H54 (cell line): ENCODE measurements at places on chromosomes 11 and 22.

DNA sequence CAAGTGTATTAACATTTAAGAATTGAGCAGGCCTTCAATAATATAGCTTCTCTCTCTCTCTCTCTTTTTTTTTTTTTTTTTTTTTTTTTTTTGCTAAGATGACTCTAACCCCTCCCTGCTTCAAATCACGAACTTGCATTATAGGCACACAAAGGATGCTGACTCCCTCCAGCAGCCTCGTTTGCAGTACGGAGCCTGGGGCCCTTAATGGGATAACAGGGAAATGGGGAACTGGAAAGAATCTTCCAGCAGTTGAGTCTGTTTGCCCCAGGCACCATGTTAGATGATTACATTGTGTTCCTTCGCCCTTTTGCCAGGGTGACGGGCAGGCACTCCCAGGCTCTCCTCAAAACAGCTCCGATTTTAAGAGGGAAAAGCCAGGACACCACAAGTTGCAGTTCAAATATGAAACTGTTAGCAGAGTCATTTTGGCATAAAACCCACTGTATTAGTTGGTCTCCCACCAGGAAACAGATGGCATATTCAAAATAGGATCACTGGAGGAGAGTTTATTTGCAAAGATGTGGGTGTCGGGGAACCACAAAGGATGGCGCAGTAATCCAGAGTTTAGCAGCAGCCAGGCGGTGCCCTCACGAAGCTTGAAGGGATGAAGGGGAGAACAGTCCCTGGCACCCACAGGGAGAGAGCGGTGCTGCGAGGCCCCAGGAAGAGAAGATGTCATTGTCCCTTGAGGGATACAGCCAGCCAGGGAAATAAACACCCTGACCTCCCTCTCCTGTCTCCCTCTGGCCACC, 26.5 kb upstream of the TREH start:
- no peak for DNase-seq

GRCh38 chr11:43119275-43119970, 192.4 kb upstream of the API5 start:
- no peak for DNase-seq

GRCh38 chr11:71186806-71187205, 65.6 kb downstream of the SHANK2 start:
- DNase-seq: no peak

DNA sequence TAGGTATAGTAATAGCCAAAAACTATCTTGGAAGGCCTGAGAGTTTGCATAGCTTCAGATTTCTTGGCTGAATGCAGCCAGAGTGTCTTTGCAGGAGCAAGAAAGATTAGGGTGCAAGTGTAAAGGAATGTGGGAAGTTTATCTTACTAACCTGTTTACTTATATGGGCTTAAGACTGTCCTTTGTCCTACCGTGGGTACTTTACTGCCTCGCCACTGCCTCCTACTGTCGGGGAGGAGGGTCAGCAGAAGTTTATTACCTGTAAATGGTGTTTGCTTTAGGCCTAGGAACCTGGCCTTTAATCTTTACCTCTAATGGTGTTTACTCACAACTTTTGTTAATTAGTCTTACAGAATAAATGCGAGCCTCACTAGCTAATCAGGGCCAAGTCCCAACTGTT, 633.8 kb downstream of the DLG2 start:
- peak; percentile 3 for DNase-seq

- DNase-seq: no peak
Observed at GRCh38 chr11:17974246-17974645, 38.6 kb downstream of the SERGEF start.

- DNase-seq: no peak
Observed at GRCh38 chr11:16226245-16226644, 130.1 kb downstream of the SOX6 start.

GRCh38 chr11:76147106-76147740, 59.1 kb downstream of the WNT11 start:
- no peak for DNase-seq

- DNase-seq: no peak
Observed at GRCh38 chr11:87359401-87359800, 321.7 kb downstream of the TMEM135 start.

DNA sequence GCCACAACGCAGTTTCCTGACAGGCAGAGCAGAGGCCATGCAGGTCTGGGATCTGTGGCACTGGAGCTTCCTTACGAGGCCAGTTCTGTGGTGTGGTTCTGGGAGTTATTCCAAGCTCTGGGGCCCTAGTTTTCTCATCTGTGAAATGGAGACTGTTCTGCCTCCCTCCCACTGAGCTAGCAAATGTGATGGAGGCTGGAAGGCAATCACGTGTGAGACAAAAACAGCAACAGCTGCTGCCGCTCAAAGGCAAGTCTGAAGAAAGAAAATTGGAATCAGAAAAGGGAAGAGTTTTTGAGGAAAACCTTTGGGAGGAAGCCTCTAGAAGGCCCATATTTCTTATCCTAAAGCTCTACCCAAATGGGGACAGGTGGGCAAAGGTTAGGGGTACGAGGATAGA, 8.3 kb upstream of the RIC3 start:
- DNase-seq: no peak

DNA sequence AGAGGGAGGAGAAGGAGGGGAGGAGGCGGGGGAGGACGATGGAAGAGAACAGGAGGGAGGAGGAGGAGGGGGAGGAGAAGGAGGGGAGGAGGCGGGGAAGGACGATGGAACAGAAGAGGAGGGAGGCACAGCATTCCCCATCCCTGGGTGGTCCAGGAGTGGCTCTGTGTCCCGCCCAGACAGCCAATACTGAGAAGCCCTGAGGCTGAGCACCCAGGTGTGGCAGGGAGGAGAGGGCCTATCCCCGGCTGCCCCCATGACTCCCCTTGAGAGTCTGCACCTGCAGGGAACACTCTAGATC, 717 bp downstream of the MRGPRE start:
- DNase-seq: no peak

DNA sequence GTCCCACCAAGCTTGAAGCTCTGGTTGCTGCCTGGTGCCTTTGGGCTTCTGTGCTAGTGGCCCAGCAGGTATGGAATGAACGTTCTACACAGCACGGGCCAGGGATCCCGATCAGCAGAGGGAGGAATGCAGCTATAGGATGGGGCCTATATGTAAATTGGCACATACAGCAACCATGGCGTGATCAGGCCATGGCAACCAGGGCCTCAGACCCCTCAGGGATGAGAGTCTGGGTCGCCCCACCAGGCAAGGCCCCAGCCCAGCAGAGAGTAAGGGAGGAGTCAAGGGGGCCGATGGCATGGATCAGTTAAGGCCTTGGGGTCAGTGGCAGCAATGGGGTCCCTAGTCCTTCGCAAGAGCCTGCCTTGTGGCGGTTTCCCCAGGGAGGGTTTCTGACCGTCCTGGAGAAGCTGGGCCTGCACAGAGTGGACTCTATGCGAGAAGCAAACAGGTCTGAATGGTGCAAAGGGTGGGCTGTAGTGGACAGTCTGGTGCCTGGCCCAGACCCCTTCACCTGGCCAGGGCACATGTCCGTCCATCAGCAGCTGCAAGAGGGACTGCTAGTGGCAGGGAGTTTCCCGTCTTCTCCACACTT, 98.6 kb downstream of the RPS6KA4 start:
- DNase-seq: no peak
